Chondrocyte (in vitro differentiated cells): ENCODE measurements at places on chromosomes 11 and 22. TPM values are rescaled to one million over a fixed set of nuclear protein-coding genes. Genes with fewer than 3 reads are reported as not detected.
A peak's percentile ranks its signal among the peaks of the same experiment; 100 is the strongest.

MPZL3 gene
- total RNA-seq, result 1.1 to 1.7 TPM (median 1.6 TPM) in 3 replicates

SLC25A18 gene
- total RNA-seq, result not detected in 3 replicates

OR51B5 gene
- 0.20 TPM in 1 of 3 replicates, not detected in the others for total RNA-seq

DNA sequence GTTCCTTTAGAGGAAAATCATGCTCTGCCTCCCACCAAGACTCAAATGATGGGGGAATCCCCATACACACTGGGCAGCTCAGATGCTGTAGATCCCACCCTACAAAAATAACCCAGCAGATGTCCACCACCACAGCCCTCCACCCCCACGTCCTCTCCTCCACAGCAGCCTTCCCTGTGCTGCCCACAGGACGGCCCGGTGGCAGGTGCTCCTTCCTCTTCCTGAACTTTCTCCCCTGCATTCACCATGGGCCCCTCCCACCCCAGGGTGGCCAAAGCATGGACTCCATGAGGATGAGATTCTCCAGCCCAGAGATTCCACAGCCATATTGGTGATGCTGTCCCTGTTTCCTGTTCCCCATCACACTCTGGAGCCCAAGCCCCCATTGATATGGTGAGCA, 368.3 kb downstream of the CADM1 start:
- no peak for DNase-seq

GRCh38 chr22:31680861-31681341, 18.9 kb upstream of the PISD start:
- DNase-seq, result peak; percentile 13

- DNase-seq, result no peak
Observed at GRCh38 chr11:120863359-120863758, 160.5 kb upstream of the TBCEL start.

DNA sequence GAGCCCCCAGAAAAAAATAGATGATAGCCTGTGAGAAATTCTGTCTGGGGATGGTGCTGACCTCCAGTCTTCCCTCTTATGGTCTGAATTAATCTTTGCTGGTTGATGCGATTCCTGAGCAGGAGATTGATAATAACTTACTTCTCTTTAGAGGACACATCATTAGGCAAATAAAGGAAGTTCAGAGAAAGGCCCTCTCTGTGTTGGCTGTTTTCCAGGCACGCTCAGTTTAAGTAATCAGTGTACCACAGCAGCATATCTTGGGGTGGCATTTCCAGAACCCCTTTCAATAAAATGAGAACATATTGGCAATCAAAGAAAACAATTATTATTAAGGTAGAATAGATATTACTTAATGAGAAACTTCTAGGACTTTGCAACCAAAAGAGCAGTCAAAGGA, 1129.3 kb upstream of the RAG2 start:
- DNase-seq, result no peak

DNA sequence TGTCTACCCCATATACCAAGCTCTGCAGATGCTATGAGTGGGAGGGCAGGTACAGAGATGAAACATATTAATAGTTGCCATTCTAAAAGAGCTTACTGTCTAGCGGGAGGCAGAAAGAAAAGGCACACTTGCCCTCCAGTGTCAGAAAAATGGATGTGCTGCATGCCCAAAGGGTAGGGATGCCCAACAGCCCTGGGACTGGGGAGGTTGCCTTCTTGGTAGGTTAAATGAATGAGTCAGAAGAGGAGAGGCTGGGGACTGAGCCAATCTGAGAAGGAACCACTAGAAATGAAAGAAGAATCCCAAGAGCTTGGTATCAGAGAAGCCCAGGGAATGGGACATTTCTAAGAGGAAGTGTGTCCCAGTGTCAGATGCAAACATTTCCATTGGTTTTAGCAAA, 1.2 kb downstream of the BIRC3 start:
- DNase-seq, result no peak

GRCh38 chr11:126492331-126493082, 137.0 kb downstream of the ST3GAL4 start:
- no peak for DNase-seq
